ENCODE measurements at places on chromosomes 5 and 9. TPM values are rescaled to one million over a fixed set of nuclear protein-coding genes. Genes with fewer than 3 reads are reported as not detected.

DNA sequence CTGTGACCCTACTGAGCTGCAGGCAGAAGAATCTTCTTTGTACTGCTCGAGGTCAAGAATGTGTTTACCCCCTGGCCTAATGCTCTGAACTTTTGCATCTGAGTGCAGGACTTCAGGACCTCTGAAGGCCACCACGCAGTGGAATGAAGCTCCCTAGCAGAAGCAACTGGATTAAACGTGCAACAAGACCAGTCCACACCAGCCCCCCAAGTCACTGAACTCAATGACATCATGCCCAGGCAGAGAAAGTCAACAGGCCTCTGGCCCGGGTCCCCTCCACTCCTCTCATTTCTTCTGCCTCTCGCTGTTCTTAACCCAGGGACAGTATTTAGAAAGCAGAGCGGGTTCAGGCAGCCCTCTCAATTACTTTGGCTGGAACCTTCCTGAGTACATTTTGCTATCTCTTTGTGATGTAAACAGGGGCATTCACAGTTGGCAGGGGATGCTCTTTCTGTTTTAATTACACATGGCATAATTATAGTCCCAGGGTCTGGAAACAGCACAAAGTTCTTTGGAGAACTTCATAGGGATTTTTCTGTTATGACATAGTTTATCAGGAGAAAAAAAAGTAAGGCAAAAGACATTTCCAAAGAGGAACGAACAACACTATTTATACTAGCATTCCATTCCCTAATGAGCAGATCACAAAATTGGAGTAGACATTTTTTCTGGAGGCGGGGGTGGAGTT, 108.2 kb upstream of the SPATA31D4 start:
- DNase-seq: no peak

DNA sequence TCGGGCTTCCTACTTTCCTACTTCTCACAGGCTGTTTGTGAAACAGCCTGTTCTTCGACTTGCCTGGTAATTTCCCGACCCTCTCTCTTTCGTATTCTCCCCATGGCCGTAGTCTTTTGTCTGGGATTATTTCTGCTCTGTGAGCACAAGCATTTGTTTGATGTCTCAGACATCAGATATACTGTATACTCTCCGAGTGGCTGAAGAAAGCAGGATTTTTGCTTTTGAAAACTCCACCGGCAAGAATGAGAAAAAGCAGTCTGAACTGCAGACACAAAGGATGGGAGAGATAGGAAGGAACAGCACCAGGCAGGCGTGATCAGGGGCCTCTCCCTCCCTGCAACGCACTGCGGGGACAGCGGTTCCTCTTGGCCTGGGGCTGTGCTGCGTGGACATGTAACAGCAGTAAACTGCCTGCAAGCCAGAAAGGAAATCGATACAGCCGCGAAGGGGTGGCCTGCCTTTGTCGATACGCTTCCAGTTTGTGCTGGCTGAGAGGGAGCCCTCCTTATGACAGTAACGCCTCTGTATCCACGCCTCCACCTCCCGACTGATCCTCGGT, 313.9 kb upstream of the TLE4 start:
- DNase-seq: peak; percentile 62

GRCh38 chr5:149416987-149417710, 38.1 kb upstream of the IL17B start:
- no peak for DNase-seq

GRCh38 chr5:73496984-73497457, 1.2 kb upstream of the BTF3 start:
- no peak for DNase-seq

- DNase-seq: peak; percentile 39
These were observed 20.0 kb upstream of the MSANTD3 start for GRCh38 chr9:100406962-100407361.

GRCh38 chr5:1205255-1206180, 4.1 kb downstream of the SLC6A19 start:
- no peak for DNase-seq

DNA sequence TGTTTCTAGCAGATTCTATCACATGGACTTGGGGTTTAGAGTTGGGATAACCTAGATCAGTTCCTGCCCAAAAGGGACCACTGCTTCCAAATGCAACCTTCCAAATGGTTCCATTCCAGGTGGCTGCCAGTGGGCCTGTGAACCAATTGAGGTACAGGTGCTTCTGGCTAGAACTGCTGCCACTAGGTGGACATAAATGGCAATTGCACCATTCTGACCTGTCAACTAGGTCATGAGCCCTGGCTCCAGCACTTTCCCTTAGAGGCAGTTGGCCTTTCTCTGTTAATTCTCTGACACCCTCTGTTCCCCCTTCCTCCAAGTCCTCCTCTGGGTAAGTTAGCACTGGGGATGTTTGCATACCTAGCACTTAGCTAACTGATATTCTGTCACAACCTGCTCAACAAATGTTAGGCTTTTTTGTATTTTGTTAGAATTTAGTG, 16.6 kb upstream of the HEMGN start:
- DNase-seq: no peak

- DNase-seq: no peak
These were observed 58.5 kb upstream of the UBAC1 start for GRCh38 chr9:136019681-136020060.

GRCh38 chr5:60887096-60887495, 43.0 kb upstream of the ELOVL7 start:
- DNase-seq: no peak

The LRRC14B gene
- not detected for total RNA-seq

- DNase-seq: no peak
These were observed 22.5 kb downstream of the ZDHHC21 start for GRCh38 chr9:14670718-14671117.

DNA sequence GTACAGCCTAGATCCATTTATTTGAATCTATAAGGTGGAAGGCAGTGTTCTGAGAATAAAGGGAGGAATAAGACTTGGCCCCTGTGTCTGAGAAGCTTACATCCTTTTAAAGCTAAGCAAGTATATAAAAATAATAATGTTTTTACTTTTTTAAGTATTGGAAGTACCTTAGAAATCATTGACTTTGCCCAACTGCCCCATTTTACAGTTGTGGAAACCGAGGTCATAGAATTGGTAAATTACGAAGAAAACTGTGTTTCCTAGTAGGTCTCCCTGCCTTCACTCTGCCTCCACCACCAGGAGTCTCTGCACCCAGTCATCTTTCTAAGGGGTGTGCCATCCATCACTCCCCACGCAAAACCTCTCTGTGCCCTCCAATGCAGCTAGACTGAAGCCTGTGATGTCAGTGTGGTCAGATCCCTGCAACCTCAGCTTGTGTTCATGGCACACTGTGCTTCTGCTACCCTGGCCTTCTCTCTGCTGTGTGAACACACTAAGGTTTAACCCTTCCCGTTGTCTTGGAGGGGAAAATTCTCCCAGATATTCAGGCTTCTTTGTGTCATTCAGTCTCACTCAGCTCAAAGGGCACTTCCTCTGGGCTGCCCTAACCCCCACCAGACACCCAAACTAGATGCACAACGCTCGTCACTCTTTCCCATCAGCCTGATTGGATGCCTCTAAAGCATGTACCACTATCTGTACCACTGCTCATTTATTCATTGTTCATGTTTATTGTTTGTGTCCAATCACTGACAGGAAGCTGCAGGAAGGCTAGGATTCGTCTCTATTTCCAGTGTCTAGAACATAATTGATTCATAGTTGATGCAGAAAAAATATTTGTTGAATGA, 18.2 kb downstream of the ADRB2 start:
- DNase-seq: no peak

The LCNL1 gene
- total RNA-seq: 0.42 TPM

The SLC34A1 gene
- not detected for total RNA-seq

GRCh38 chr9:37696528-37696927, 45.8 kb downstream of the FRMPD1 start:
- DNase-seq: no peak

DNA sequence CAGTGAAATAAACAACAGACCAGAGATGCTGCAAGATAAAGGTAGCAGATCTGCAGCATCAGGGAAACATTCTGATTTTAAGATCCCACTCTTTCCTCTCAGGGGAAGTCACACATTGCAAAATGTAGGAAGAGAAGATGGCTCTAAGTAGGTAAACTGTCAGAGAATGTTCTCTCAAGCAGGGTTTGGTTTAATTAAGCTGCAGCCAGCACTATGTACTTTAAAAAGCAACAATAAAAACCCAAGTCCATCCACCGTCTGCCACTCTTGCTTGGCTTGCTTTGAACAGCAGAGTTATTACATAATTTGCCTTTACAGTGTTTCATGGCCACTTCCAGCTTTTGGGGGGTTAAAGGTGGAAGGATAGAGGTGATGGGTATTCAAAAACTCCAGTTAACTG, 343.2 kb upstream of the DAP start:
- no peak for DNase-seq

GRCh38 chr9:95791286-95791685, 84.2 kb upstream of the ERCC6L2 start:
- DNase-seq: no peak

- no peak for DNase-seq
These were observed 58.3 kb upstream of the ALDH1B1 start for GRCh38 chr9:38334234-38334633.

DNA sequence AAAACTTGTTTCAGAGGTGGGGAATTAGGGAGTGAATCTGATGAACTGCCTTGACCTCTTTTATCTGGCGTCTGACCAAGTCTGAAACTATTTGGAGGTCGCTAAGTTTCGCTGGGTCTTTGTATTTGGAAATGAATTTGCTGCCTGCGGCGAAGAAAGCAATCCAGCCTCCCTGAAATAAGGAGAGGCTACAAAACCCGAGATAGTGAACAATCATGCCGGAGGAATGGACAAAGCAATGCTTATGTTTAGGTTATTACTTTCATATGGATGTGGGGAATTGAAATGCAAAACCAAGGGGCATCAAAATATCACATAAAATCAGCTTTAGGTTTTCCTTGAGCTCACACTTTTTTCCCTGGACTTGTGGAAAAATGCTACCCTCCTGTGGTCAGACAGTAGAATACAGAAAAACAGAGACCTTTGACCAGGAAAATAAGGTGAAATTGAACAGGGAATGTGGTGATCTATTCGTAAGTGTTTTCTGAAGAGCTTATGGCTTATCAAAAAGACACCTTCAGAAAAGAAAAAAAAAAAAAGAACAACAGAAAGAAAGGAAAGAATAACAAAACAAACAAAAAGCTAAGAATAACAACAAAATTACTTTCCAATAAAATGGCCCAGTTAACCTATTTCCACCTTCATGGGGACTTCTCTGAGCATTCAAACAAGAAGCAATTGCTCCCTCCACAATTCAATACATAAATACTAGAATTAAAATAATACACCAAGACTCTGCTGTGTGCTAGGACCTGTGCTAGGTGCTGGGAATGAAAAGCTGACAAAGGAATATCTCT, 68.6 kb upstream of the DPYSL3 start:
- no peak for DNase-seq

DNA sequence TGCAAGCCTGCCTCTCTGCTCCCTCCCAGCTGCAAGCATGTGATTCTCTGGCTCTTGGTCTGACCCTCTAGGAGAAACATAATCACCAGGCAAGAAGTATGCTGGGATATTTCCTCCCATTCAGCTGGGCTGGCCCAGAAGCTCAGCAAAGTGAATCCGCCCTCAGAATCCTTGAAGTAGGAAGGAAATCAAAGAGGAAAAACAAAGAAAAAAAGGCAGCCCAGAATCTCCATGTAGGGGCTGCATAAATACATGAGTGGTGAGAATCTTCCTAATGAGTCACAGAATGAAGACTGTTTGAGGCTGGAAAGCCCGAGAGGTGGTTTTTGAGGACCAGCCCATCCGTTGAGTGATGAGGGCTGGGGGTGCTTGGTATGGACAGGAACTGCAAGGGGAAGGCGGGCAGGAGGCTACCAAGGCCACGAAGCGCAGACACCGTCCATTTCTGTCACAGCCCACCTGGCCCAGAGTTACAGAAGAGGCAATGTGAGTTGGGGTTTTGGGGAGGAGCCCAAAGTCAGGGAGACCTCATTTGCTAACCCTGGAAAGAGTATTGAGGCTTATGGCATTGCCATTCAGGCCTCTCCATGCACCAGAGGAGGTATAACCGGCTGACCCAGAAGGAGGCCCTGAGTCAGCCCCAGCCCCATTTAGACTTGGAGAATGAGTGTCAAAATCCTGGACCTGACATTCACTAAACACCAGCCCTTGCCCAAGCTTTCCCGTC, 33.4 kb upstream of the TGFBR1 start:
- no peak for DNase-seq

The ZDHHC11 gene
- 10.0 TPM for total RNA-seq

The EXD3 gene
- 14.8 TPM for total RNA-seq

DNA sequence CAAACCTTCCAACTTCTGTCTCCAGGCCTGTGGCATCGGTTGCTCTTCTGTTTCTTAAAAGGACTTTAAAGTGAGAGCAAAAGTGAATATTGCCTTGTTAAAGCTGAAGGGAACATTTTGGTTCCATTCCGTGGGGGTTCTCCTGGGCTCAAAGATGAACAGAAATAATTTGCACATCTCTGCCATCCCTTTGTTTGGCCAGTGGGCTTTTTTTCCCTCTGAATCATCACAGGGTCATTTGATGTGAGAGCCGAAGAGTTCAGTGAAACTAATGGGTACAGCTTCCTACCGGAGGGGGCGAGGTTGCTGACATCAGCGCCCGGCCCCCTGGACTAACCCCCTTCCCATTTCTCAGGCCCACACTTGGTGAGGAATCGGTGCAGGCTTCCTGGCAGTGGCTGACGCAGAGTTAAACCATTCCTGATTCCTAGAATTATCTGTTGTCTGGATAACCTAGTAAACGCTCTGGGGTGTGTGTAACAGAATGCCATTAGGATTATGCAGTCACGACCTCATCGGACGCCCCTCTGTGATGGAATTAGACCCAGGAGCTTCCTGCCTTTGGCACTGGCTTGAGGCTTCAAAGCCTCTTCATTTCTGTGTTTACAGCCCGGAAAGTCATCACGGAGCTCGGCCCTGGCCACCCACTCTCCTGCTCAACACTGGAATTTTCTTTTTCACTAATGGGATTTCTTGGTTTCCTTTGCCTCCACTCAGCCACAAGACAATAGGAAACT, 61.6 kb upstream of the RPL26L1 start:
- DNase-seq: no peak

DNA sequence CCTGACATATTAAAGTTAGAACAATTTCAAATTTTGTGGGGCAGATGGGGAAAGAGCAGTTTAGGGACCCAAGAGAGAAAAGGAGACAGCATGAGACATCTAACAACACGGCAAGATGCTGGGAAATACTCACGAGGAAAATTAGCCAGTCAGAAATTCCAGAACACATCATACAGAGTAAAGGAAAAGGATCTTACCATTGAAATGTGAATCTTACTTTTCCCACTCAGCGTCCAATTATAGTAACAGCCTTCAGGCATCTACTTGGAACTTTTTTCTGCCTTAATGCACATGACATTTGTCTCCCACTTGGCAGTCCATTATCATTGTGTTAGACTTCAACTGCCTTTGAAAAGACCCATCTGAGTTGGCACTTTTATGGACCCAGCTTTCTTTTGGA, 189.7 kb upstream of the SLC27A6 start:
- DNase-seq: no peak

GRCh38 chr5:150500328-150500841, 7.5 kb upstream of the NDST1 start:
- DNase-seq: no peak

DNA sequence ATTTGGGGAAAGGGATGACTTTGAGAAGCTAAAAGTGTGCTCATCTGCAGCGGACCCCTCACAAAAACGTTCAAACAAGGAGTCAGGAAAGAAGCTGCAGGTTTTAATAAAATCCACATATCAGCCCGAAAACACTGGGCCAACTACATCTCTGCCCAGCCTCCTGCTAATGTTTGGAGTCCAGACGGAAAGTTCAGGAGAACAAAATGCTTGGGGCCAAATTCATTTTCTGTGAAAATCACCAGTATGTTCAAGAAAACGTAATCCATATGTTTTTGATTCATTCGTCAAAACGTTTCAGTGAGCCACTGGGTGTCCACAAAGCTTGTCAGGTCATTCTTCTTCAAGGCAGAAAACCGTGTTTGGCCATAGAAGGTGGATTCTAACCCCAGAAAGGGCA, 87.5 kb upstream of the GAS1 start:
- DNase-seq: no peak

The CCNJL gene
- total RNA-seq: 0.83 TPM

The ZNF782 gene
- 17.0 TPM for total RNA-seq

The NRARP gene
- total RNA-seq: 2.9 TPM
